Activated naive CD4-positive, alpha-beta T cell treated with anti-CD3 and anti-CD28 coated beads for 36 hours (primary cell): ENCODE measurements at places on chromosomes 4 and X. TPM values are rescaled to one million over a fixed set of nuclear protein-coding genes. Genes with fewer than 3 reads are reported as not detected.

GRCh38 chr4:38946919-38947318, 79.3 kb downstream of the FAM114A1 start:
- no peak for DNase-seq

MAGEA11 gene
- total RNA-seq = not detected

DNA sequence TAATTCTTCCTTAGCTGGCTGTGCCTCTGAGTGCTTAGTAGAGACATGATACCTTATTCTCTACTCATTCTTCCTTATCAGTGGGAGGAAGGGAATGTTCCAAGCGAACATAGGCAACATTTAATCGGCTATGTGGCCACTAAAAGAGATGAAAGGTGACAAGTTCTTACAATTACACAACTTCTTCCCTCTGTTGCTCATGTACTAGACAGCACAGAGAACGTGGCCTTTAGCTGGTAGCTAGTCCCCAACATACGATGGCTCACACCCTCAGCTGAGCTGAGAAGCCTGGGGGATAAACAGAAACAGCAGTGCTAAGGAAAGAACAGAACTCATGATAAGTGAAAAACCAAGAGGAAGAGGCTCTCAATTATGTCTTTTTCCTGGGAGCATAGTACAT, 52.2 kb downstream of the APOO start:
- DNase-seq = no peak

GRCh38 chr4:1377606-1378261, 28.5 kb downstream of the NKX1-1 start:
- DNase-seq = no peak

TMEM156 gene
- 11.3 TPM for total RNA-seq

GRCh38 chr4:169305651-169306050, 34.9 kb upstream of the SH3RF1 start:
- DNase-seq = no peak

DNA sequence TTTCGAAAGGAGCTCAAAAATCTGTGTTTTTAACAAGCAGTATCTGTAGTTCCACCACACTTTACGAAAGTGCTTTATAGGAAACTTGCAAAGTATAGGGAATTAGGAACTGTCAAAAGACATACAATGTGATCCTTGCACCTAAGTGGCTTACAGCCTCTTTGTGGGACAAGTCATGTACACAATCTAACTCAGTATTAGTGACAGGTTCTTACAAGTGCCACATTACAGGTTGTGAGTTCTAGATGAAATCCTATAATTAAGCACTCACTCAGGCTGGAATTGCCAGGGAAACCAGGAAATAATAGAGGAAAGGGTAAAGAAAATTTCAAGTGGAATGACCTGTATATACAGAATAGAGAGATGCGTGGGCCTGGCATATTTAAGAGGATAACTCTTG, 567.3 kb upstream of the ATOH1 start:
- no peak for DNase-seq

- DNase-seq = no peak
These were observed 139.1 kb upstream of the PAQR3 start for GRCh38 chr4:79078339-79078738.
